Activated CD4-positive, alpha-beta T cell treated with anti-CD3 and anti-CD28 coated beads, Interleukin-2, amount 10 ng/mL, durations not matched to agents 24 days and 14 days (primary cell): ENCODE measurements at places on chromosomes 5 and 9.

DNA sequence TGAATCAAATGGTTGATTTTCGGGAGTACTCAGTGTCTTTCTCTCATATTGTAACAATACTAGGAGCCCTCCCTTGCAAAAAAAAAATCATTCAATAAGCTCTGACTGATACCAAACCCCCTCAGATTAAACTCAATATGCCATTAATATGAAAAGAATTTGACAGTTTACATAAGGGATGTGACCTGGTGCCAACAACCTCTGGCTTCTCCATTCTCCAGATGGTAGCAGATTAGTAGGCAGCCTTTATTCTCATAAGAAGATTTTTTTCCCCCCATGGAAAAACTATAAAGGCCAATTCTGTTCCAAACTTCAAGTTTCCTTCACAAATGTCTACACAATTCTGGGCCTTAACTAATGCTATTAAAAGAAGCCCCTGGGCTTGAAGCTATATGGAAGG is 96.5 kb downstream of the EFNA5 start:
- DNase-seq: no peak

GRCh38 chr5:141605523-141606277 is 13.1 kb downstream of the DIAPH1 start:
- peak; percentile 93 for DNase-seq

DNA sequence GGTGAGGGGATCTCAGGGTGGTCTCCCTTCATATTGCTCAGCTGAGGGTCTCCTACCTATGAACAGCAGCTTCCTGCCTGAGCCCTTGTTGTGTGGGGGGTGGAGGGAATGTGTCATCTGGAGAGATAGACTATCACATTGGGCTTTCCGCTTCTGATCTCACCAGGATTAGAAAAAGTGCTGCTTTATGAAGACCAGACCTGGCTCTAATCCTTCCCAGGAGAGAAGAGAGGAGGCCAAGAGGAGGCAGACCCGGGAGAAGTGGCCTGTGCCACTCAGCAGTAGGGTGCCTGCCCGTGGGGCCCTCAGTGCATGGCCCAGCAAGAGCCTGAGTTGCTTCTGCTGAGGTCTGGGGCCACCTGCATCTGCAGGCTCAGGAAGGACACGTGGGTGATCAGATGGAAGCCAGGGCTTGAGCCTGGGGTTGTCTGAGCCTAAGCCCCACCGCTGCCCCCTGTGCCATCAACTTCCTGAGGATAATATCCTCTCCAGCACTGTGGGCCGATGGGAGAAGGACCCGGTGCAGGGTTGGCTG is 22.1 kb upstream of the COL5A1 start:
- DNase-seq: no peak

GRCh38 chr9:91799113-91799744 is 150.8 kb downstream of the ROR2 start:
- DNase-seq: no peak

- DNase-seq: no peak
Observed at GRCh38 chr5:179875741-179876609, 17.4 kb upstream of the MRNIP start.

DNA sequence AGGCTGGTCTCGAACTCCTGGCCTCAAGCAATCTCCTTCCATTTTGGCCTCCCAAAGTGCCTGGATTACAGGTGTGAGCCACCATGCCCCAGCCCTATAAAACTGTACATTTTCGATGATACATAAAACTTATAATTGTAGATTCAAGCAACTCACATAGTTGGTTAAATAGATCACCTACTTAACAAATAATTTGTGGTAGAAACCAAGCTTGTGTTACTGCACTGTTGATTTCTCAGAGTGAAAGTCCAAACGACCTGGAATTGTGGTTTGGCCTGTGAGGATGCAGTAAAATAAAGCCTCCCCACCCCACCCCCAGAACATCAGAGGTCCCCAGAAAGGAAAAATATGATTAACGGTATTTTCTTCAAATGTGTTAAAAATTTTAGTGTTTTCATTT is 92.7 kb downstream of the TRIO start:
- no peak for DNase-seq

DNA sequence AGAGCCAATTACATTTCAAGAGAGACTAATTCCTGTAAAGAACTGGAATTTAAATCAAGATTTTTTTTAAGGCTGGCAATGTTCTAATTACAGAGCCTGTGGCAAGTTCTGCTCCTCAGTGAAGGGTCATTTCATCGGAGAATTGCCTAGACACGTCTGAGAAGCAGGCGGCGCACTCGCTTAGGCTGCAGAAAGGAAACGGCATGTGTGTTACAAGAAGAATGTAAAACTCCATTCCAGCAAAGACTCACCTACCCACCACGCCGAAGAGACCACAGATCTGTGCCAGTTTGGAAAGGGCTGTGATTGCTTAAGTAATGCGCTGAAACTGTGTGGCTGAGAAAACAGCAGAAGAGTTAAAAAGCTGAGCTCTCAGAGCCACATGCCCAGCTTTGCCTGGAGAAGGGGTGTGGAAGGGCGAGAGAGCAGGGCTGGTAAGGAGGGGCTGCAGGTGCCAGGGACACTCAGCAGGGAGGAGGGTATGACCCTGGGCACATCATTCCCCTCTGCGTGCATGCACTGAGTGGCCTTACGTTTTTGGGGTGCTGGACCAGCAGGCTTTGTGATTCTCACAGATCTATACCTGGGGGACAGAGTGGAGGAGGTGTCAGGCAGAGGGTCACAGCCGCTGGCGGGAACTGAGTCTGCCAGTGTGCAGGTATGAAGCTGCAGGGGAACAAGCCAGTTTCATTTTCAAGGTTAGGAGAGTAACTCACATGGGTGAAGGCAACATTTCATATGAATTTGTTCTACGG is 17.8 kb upstream of the SLC25A51 start:
- DNase-seq: no peak

GRCh38 chr9:94867281-94867841 is 140.9 kb downstream of the AOPEP start:
- no peak for DNase-seq

DNA sequence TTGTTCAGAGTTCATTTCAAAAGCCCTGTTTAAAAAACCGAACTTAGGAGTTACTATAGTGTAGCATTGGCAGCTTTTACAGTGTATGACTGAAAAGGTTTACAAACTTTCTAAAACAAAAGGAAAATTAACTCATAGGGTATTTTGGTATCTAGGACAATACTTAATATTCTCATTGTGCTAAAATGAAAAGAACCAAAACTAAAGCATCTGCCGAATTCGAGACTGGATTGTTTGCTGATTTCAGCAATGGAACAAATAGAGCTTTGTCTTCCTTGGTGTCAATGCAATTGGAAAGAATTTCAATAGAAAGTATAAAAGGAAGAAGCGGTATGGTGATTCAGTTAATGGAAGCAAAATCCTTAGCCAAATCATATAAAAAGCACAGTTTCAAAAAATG is 254.1 kb downstream of the SLF1 start:
- DNase-seq: no peak

DNA sequence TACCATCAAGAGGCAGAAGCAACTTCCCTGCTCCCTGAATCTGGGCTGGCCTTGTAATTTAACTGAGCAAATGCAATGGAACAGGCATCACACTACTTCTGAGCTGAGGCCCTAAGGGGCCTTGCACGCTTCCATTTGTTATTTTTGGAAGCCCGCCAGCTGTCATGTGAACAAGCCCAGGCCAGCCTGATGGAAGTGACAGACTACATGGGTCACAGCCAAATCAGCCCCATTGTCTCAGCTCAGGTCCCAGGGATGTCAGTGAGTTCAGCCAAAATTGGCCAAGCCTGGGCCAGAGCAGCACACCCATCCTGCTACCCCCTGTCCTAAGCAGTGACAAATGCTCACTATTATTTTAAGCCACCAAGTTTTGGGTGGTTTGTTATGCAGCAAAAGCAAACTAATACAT is 72.8 kb downstream of the PRRT1B start:
- no peak for DNase-seq

- no peak for DNase-seq
Observed at GRCh38 chr9:81680506-81680905, 8.8 kb downstream of the TLE1 start.

DNA sequence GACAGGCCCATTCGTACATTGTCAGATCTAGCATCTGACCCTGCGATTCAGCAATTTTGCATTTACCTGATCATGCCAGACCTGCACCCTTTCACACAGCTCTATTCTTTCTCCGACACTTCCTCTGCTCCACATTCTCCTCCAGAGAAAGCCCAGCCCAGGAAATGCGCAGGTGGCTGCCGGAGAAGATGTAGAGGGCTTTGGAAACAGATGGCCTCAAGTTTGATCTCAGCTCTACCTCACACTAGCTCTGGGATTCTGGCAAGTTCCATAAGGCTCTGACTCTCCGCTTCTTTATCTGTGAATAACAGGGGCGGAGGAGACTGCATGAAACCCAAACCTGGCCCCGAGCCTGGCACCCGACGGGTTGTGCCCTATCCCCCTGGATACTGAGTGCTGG is 61.5 kb downstream of the GABBR2 start:
- no peak for DNase-seq

DNA sequence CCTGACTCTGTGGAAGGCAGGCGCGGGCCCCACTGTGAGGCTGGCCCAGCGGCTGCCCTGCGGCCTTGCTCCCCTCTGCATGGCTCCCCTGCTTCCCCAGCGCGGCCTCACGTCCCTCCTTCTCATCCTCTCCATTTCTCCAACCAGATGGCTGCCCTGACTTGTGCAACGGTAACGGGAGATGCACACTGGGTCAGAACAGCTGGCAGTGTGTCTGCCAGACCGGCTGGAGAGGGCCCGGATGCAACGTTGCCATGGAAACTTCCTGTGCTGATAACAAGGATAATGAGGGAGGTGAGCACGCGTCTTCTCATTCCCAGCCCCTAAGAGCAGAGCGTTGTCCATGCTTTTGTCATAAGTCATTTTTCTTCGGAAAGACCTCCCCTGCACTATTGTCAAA is 129.0 kb upstream of the WWC1 start:
- no peak for DNase-seq

GRCh38 chr5:97728920-97729319 is 545.9 kb upstream of the RIOK2 start:
- DNase-seq: no peak

GRCh38 chr5:10480237-10480985 is 38.7 kb downstream of the ROPN1L start:
- no peak for DNase-seq

GRCh38 chr5:65014769-65015168 is 246.0 kb downstream of the CWC27 start:
- DNase-seq: no peak

- no peak for DNase-seq
Observed at GRCh38 chr5:56647099-56647850, 168.1 kb upstream of the MAP3K1 start.

- no peak for DNase-seq
Observed at GRCh38 chr5:38029397-38030065, 189.7 kb upstream of the GDNF start.

- no peak for DNase-seq
Observed at GRCh38 chr5:120516805-120517204, 52.7 kb downstream of the PRR16 start.
